Brain microvascular endothelial cell (primary cell): ENCODE measurements at places on chromosomes 11 and 22.

DNA sequence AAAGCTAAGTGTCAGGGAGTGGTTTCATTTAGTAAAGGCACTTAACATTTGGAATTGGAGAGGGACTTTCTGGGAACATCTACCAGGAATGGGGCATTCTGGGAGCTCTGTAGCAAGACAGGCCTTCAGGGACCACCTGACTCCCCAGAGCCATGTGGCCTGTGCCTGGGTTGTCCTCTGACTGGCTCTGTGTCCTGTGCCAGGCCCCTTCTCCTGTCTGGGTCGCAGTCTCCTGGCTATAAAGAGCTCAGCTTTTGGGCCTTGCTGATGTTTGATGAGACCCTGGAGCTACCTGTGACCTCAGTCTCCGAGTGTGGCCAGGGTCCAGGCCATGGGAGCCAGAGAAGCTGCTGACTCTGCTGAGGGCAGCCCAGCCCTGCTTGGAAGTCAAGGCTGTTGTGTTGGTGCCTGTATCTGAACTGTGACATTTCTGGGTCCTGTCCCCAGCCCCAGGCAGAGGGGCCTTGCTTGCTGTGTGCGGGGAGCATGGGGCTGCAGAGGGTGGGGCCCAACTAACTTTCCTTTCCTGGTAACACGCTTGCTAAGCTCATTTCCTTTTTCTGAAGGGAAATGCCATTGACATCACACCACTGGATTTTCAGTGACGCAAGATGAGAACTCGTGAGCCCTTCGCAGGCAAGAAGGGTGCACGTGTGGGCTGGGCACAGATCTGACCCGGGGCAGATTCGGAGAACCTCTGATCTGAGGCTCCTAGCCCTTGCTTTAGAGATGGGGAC, 41.3 kb downstream of the LRRC32 start:
- peak; percentile 78 for DNase-seq

DNA sequence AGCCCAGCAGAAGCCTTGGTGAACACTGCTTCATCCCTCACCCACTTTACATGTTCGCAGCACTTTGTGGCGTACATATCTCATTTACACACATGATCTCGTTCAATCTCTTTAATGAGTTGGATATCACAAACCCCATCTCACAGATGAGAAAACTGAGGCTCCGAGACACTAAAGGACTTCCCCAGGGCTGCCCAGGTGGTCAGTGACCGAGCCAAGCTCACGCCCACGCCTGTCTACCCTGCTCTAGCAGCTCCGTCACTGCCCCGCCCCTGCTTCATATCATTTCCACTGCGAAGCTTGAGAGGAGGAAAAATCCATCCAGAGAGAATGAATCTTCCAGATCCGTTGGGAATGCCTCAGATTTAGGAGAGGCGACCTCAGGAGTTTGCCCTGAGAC, 11.8 kb upstream of the DSCAML1 start:
- no peak for DNase-seq

GRCh38 chr11:21807350-21807749, 385.5 kb upstream of the ANO5 start:
- DNase-seq, result no peak

- DNase-seq, result no peak
Measured at GRCh38 chr11:120135838-120136237, 2.1 kb downstream of the TRIM29 start.
